ENCODE measurements at places on chromosomes 3 and 15. TPM values are rescaled to one million over a fixed set of nuclear protein-coding genes. Genes with fewer than 3 reads are reported as not detected.

DNA sequence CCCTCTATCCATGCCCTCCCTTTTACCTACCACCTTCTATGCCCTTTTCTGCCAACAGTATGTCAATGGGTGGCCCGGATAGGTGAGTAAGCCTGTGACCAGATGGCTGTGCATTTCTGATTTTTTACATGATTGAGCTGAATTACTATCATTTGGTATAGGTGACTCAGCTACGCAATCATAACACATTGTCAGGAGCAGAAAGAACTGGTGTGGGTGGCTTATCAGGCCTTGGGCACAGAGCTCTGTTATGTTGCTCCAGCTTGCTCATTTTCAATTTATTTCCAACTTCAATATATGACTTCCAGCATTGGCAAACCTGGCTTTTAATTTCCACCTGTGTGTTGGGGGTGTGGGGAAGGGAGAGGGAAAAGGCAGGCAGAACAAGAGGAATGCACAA, 86.6 kb upstream of the AGBL1 start:
- no peaks in the 10 kb centered on the region for H3K4me1 ChIP-seq
- H3K36me3 ChIP-seq, result no peaks in the 10 kb centered on the region
- H3K4me3 ChIP-seq, result no peak overlapping the region
- DNase-seq, result no peak

PIGZ gene
- 3.9 TPM for total RNA-seq

CCR9 gene
- total RNA-seq, result 0.76 TPM

- H3K27me3 ChIP-seq, result no peaks in the 10 kb centered on the region
- no peak for DNase-seq
- H3K4me1 ChIP-seq, result no peaks in the 10 kb centered on the region
- H3K27ac ChIP-seq, result no peak overlapping the region
- H3K36me3 ChIP-seq, result no peaks in the 10 kb centered on the region
- H3K4me3 ChIP-seq, result no peak overlapping the region
Observed at GRCh38 chr3:37824090-37824953, 37.4 kb upstream of the CTDSPL start.

DNA sequence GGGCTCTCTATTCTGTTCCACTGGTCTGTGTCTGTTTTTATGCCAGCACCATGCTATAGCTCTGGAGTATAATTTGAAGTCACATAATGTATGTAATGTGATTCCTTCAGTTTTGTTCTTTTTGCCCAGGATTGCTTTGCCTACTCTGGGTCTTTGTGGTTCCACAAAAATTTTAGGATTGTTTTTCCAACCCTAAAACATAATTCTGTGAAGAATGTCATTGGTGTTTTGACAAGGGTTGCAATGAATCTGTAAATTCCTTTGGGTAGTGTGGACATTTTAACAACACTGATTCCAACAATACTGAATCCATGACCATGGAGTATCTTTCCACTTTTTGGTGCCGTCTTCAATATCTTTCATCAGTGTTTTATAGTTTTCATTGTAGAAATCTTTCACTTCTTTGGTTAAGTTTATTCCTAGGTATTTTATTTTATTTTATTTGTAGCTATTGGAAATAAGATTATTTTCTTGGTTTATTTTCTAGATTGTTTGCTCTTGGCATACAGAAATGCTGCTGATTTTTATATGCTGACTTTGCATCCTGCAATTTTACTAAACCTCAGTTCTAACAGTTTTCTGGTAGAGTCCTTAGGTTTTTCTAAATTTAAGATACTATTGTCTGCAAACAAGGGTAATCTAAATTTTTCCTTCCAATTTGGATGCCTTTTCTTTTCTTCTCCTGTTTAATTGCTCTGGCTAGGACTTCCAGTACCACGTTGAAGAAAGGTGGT, 29.7 kb downstream of the TJP1 start:
- no peak overlapping the region for H3K4me3 ChIP-seq
- H3K36me3 ChIP-seq, result no peaks in the 10 kb centered on the region
- no peaks in the 10 kb centered on the region for H3K27me3 ChIP-seq
- no peak for DNase-seq

DNA sequence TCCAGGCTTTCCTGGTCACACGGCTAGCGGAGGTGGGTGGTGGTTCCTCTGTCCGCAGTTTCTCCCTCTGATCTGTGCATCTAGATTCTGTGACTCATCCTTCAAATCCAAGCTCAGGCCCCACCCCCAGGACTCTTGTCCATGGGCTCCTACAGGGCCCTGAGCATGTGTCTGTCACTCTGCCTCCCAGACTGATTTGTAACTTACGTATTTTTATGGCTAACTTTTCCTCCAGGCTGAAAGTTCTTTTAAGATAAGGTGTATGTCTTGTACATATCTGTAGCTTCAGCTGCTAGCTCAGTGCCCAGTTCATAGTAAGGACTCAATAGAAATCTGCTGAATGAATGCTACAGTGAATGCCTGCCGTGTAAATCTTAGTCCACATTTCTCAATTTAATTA, 8.0 kb downstream of the ESYT3 start:
- H3K4me1 ChIP-seq, result no peaks in the 10 kb centered on the region
- H3K27ac ChIP-seq, result no peak overlapping the region
- H3K4me3 ChIP-seq, result no peak overlapping the region
- no peak for DNase-seq
- peaks cover 2% of the 10 kb centered on the region for H3K27me3 ChIP-seq
